NCI-H460 (cell line): ENCODE measurements at places on chromosomes 6 and 20.

DNA sequence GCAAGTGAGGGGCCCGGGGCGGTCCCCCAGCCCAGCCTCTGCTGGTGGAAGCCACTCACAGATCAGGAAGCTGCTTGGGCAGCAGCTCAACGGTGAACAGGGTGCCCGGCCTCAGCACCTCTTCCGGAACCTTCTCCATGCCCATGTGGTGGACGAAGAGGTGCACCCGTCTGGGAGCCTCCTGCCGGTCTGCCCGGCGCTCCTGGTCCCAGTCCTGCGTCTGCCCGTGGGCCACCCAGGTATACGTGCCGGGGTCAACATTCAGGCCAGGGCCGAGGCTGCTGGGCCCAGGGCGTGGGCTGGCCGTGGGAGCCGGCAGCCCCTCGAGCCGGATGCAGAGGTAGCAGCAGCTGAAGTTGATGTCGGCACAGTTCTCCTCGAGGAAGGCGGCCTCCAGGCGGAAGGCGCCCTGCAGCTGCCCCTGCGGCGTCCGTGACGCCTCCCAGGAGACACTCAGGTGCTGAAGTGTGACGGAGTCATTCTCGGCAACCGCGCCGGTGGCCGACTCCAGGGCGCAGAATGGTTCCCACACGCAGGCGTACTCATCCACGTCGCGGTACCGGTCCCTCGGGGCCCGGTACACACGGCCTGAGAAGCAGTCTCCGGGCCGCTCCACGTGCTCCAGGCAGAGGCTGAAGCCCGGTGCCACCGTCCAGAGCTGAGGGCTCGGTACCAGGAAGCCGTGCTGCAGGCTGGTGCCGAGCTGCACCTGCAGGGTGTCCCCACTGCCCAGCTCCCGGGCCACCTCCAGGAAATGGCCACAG lies 8.7 kb downstream of the FNDC11 start:
- DNase-seq: no peak

DNA sequence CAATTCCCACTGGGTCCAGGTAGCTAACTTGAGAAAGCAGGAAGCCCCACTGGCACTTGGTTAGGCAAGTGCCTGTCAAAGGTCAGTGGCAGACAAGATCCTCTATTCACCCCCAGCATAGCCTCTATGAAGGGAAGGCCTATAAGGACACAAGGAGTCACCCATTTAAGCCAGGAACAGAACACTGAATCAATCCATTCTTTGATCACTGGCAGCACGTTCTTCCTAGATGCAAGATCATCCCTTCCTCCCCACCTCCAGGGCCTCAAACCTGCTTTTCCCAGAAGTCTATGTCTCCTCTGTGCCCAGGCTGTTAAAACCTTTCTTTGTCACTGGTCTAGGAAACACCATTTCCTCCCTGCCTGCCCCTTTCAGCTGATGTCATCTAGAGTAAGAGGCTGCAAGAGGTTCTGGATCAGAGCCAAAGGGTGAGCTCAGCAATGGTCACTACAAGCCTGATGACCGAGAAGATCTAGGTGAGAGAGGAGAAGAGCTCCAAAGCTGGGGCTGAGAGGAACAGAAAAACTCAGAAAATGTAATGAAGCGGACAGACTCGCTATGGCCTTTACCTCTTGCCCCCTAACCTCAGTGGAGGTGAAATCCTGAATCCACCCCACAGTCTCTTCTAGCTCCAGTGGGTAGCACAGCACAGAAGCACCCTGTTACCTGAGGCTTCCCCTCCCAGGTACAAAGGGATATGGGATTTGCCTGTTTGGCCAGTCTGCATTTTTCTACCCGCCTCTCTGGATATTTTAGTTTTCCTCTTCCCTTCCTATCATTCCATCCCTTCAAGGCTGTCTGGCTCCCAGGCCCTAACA lies 1.8 kb downstream of the GTPBP2 start:
- DNase-seq: peak; percentile 95

DNA sequence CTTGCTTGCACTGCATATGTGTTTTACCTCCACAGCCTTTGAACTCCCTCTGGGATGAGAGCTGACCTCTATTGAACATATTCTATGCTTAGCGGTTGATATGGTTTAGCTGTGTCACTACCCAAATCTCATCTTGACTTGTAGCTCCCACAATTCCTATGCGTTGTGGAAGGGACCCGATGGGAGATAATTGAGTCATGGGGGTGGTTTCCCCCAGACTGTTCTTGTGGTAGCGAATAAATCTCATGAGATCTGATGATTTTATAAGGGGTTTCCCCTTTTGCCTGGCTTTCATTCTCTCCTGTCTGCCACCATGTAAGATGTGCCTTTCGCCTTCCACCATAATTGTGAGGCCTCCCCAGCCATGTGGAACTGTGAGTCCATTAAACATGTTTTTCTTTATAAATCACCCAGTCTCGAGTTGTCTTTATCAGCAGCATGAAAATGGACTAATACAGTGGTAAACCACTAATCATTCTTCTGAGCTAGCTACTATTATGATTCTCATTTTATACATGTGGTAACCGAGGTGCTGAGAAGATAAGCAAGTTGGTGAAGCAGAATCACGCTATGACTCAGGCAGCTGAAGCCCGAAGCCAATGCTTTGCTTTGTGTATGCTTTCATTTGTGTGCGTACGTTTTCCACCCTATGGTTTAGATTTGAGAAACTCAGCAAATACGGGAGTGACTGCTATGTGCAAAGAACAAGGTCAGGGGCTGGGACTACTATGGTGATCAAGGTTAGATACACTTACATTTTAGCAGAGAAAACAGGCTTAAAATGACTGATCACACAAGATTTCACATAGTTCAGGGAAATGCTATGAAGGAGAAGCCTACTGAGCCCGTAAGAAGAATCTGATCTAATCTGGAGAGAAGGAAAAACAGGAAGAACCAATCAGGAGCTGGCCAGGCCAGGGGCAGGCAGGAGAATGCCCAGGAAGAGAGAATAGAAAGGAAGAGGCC lies 363.5 kb downstream of the ESR1 start:
- DNase-seq: no peak

- DNase-seq: no peak
Observed at GRCh38 chr6:106014955-106015354, 71.2 kb upstream of the PRDM1 start.

DNA sequence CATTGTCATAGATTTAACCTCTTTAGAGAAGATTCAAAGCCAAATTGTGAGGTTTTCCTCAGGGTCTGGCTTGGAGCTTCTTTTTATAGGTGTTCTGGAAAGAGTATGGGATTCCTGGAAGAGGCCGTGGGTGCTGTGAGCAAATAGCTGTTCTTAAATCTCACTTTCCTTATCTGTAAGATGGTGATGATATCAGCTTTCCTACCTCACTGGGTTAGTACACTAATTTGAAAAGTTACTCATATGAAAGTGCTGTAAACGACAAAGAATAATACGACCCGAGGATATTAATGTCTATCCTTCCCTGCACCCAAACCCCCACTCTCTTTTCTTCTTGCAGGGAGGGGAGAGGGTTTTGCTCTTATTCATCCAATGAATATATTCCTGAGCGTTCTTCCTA lies 116.9 kb upstream of the ENPP5 start:
- DNase-seq: no peak

- no peak for DNase-seq
Observed at GRCh38 chr6:64717281-64717680, 989.7 kb downstream of the EYS start.

DNA sequence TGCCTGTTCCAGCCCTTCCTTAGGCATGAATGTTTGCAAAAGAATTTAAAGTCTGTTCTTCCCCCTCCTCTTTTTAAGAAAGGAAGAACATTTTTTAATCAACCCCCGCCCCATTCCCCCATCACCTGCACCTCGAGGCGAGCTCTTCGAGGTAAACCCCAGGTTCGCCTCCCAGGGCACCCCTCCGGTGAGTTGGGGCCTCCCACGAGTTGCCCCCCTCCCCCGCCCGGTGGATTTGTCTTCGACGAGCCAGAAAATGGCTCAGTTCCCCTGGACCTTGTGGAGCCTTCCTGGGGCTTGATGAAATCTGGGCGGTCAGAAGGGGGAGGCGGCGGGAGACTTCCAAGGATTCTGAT lies 256 bp upstream of the OVOL2 start:
- DNase-seq: no peak

DNA sequence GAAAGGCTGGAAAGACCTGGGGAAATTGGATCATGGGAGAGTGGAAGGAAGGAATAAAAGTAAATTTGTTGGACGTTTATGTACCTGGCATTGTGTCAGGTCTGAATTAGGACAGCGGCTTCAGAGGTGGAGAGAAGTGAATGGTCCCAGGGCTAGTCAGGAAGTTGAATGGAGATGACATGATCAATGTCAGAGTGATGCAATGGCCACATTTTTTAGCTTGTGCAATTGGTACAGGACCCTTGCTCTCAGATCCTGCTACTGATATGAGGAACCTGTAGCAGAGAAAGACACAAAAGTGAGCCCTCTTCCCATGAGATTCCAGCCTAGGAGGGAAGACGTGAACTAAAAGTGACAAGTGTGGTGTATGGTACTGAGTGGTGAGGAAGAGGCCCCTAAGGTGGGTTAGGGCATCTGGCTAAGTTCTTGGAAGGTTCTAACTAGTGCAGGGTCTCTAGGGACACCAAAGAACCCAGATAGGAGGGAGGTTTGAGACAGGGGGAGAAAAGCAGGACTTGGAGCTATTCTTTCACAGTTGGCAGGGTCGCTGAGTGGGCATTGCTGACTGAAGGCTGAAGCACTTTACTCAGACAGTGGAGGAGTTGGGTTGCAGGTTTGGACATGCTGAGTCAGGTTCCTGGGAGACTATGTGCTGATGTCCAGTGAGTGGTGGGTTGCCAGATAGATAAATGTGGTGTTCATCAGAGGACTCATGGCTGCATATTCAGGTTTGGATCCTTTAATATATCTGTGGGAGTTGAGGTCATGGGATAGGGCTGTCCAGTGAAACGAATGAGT lies 266.1 kb upstream of the RNF24 start:
- no peak for DNase-seq

GRCh38 chr20:1893721-1894470 lies 1.3 kb upstream of the SIRPA start:
- DNase-seq: no peak

DNA sequence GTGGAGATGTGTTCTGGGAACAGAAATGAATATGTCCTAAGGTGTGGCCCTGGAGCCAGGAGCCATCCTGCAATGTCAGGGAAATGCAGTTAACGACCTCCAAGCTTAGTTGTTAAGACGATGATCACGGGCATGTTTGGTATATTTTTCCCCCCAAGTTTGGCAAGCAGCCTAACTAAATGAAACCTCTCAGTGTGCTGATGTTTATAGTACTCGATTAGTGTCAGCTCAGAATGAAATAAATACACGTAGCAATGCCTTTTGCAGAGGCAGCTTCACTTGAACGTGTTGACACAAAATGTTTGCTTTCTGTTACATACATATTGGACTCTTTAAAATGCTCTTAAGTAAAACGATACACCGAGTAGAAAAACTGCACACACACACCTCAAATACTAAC lies 76.2 kb upstream of the OLIG3 start:
- DNase-seq: no peak

GRCh38 chr6:12718015-12718414 lies 1.4 kb downstream of the PHACTR1 start:
- no peak for DNase-seq

- no peak for DNase-seq
Observed at GRCh38 chr20:53146201-53146891, 174.2 kb downstream of the TSHZ2 start.

DNA sequence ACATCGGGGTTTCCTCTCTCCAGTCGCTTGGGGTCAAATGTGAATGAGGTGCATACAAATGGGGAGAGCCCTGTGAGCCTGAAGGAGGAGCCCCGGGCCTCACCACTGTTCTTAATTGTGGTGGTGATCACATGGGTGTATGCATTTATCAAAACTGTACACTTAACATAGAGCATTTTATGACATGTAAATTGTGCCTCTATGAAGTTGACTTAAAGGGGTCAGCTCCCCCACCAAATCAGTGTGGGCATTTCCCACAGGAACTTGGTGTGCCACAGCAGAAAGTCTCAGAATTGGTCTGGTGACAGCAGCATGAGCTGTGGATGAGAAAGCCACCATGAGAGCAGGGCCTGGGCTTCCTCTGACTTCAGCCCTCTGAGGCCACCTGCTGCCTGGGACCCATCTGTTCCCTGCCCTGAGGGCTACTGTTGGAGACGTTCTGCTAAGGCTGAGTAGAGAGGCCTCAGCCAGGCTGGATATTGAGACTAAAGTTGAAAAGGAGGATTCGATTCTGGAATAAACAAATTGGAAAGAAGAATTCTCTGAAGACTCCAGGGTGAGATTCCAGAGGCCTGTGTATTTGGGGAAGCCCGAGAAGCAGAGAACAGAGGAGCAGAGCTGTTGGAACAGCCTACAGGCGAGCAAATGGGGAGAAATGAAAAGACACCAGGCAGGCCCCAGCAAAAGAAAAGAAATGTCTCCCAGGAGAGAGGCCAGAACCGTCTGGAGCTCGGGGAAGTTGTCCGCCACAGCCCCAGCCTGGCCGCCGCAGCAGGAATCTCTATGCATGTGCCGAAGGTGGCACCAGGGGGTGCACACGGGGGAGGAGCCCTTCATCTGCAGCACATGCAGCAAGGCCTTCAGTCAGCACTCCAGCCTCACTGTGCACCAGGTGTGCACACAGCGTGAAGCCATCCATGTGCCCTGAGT lies 37.6 kb upstream of the XRN2 start:
- DNase-seq: no peak

- no peak for DNase-seq
Observed at GRCh38 chr6:4466769-4467480, 309.3 kb upstream of the CDYL start.

- no peak for DNase-seq
Observed at GRCh38 chr6:17485946-17486345, 92.6 kb downstream of the CAP2 start.

DNA sequence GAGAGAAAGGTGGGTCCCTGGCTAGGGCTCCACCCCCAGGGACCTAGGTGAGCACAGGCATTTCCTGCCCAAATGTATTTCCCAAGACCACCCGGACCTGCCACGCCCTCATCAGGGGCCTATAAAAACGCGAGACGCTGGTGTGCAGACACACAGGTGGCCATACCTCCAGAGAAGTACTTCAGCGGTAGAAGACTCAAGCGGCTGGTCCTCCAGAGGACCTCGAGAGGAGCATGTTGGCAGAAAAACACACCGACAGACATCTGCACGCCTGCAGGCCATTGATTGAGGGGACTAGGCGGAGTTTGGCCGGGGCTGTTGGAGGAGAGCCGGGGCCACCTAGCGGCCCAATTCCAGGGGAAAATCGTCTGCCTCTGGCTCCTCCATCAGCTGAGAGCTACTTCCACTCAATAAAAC lies 695.8 kb upstream of the MMS22L start:
- peak; percentile 2 for DNase-seq

- no peak for DNase-seq
Observed at GRCh38 chr20:2005359-2005758, 11.5 kb upstream of the PDYN start.

DNA sequence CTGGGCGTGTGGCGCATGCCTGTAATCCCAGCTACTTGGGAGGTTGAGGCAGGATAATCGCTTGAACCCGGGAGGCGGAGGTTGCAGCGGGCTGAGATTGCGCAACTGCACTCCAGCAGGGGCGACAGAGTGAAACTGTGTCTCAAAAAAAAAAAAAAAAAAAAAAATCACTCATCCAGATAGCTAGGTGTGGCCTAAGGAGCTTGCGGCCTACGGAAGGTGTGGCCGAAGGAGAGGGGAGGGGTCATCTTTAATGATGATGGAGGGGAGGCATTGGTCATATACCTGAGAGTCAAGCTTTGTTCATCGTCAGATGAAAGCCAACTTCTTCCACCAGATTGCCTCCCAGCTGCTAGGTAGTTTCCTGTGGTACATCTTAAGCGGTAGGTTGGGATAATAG lies 801 bp upstream of the PPARD start:
- DNase-seq: no peak

- no peak for DNase-seq
Observed at GRCh38 chr6:130365166-130366106, at the start of gene TMEM200A. TSS of gene TMEM200A (plus strand) at chr6:130366017. CDS start at chr6:130440423, 74,406 bp downstream.
